ENCODE measurements at places on chromosomes 7 and 10. TPM values are rescaled to one million over a fixed set of nuclear protein-coding genes. Genes with fewer than 3 reads are reported as not detected.

KAZALD1 gene
- total RNA-seq: 16.1 TPM

DENND2A gene
- total RNA-seq: not detected

PRR15 gene
- total RNA-seq: not detected

VSIR gene
- 3.5 TPM for total RNA-seq

CTNNA3 gene
- 0.19 TPM for total RNA-seq

OR2A5 gene
- not detected for total RNA-seq

NPC1L1 gene
- total RNA-seq: not detected

TMEM225B gene
- total RNA-seq: not detected

PRF1 gene
- not detected for total RNA-seq

CALML5 gene
- not detected for total RNA-seq

TMEM196 gene
- not detected for total RNA-seq

PDE6C gene
- total RNA-seq: not detected

ZFAND2A gene
- 25.3 TPM for total RNA-seq

CPVL gene
- total RNA-seq: 0.06 TPM

PRLHR gene
- not detected for total RNA-seq

ASB15 gene
- not detected for total RNA-seq

CPA5 gene
- total RNA-seq: 0.06 TPM

ATXN7L1 gene
- total RNA-seq: 3.6 TPM

APBB1IP gene
- not detected for total RNA-seq

IDI2 gene
- not detected for total RNA-seq

CACNA2D1 gene
- total RNA-seq: 40.4 TPM

GLI3 gene
- 4.4 TPM for total RNA-seq

CALHM1 gene
- not detected for total RNA-seq

ABCC2 gene
- total RNA-seq: 0.58 TPM

LAMB1 gene
- 140 TPM for total RNA-seq

BTBD16 gene
- total RNA-seq: not detected

SSMEM1 gene
- total RNA-seq: 0.13 TPM

SUFU gene
- 4.0 TPM for total RNA-seq

SUN3 gene
- not detected for total RNA-seq

FFAR4 gene
- not detected for total RNA-seq

IL15RA gene
- total RNA-seq: not detected

Data from LHCN-M2 (cell line).